ENCODE measurements at places on chromosomes 12 and 14.

DNA sequence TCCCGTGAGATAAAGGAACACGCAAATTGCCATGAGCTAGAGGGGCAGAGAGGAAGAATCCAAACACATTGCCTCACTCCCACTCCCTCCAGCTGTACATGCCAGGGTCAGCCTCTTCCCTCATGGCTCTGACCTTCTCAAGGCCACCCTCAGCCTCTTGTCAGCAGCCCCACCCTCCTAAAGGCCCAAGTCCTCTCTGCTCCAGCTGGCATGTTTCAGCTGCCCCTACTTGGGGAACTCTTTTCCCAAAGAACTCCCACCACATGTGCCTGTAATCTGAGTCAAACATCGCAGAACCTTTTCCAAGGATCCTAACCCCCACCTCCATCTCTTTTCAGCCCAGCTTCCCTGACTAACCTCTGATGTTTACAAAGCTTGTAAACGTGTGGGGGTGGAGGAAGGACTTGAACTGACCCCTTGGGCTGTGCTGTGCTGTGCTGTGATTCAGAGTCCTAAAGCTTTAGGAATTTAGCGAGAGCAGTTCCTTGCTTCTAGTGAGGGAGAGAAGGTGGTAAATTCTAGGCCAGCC is 7.3 kb upstream of the CACNB3 start:
- DNase-seq: peak; percentile 78

DNA sequence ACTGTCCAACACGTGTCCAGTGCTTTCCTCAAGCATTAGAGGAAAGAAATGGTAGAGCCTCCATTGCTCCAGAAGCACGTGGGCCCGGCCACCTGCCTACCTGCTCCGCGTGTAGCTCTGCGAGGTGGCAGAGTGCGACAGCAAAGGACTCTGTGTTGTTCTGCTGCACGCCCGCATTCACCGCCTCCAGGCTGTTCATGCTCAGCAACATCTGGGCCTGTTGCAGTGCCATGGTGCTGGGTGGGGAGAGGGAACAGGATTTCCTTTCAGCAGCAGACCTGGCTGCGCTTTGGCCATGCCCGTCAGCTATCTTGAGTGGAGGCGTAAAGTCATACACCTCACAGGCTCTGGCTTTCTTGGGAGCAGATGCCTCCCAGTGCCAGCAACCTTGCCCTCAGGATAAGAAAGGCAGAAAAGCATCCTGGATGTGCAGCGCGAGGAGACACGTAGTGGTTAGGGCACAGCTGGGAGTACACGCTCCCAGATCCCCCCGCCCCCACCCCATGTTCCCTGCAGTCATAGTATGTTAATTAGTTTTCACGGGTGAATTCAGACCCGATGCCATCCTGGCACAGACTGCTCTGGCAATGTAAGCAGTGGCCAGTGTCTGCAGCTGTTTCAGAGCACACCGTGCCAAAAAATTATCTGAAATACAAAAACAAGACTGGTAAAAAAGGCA is 25.1 kb downstream of the ANAPC5 start:
- no peak for DNase-seq

- DNase-seq: no peak
These were observed 32.0 kb upstream of the SELPLG start for GRCh38 chr12:108665608-108666202.

DNA sequence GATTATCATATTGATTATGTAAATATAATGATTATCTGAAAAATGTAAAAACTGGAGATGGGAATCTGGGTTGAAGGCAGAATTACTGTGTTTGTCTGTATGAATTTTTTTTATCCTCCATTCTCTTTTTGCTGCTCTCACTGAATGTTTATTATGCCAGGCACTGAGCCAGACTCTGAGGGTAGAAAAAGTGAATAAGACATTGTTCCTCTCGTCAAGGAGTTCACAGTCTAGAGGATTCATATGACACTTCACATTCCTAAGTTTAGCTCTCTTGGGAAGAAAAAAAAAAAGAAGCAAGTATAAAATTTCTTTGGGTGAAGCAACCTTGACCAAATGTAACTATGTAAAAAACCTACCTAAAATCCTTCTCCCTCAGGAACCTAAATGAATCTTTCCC is 120.9 kb upstream of the LMO3 start:
- DNase-seq: no peak

- no peak for DNase-seq
These were observed 29.6 kb downstream of the PMCH start for GRCh38 chr12:102167821-102168604.

GRCh38 chr14:65872536-65872935 is 460.0 kb downstream of the FUT8 start:
- DNase-seq: no peak

GRCh38 chr12:57272337-57273151 is 21.6 kb upstream of the STAC3 start:
- DNase-seq: no peak

- DNase-seq: no peak
These were observed 3.3 kb upstream of the APPL2 start for GRCh38 chr12:105239304-105239703.

Measured in AG04449 (cell line).